Activated CD4-positive, alpha-beta memory T cell treated with anti-CD3 and anti-CD28 coated beads, Interleukin-2, amount 10 ng/mL, durations not matched to agents 7 days and 5 days (primary cell): ENCODE measurements at places on chromosomes 5 and 9. TPM values are rescaled to one million over a fixed set of nuclear protein-coding genes. Genes with fewer than 3 reads are reported as not detected.

GRCh38 chr9:100679834-100680233 is 102.0 kb downstream of the CAVIN4 start:
- no peak for DNase-seq

The IL4 gene
- 7.4 TPM for total RNA-seq

DNA sequence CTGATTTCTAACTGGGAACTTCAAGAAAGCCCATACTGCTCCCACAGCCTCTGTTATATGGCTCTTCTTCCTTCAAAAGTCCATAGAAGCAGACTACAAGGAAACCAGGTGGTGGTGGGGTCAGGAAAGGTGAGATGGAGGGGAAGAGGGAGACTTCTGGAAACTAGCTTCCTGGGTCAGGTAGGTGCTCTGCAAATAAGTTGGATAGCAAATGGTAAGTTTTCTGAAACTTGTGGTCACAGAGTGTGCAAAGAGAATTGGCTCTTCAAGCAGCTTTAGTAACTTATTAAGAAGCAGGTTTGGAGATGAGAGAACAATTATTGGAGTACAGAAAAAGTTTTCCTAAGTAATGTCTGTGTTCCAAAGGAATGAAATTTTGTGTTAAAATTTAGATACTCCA is 316.9 kb downstream of the ADGRV1 start:
- DNase-seq, result no peak

DNA sequence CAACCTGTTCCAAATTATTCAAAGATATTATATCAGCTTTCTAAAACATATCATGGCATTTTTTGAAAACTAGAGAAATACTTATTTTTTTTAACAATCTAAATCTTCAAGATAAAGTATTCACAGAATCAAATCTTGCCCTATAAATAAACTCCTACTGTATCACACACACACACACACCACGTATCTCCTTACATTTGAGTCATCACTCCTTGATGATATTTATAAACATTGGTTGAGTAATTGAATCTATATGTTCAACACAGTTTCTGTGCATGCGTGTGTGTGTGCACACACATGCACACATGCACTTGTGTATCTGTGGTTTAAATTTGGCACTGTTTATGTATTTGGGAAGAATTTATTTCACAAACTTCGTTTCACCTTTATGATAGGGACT is 1716.4 kb downstream of the EFNA5 start:
- no peak for DNase-seq

The SLC34A3 gene
- not detected for total RNA-seq

The SNX24 gene
- total RNA-seq, result 8.8 TPM

The NOXA1 gene
- 0.50 TPM for total RNA-seq

DNA sequence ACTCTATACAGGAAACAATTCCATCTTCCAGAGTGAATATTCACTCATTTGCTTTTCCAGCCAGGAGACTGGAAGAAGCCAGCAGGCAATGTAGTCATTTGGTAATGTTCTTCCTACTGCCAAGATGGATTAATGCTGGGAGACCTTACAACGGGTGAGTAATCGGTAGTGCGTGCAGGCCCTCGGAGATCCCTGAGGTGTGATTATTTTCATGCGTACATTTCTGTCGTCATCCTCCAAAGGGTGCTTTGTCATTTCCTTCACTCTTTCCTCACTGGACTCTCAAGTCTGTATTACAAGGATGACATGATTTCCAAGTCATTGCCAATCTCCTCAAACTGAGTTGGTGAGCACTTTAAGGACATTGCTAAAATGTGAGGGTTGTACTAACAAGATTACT is 263.5 kb downstream of the CWC27 start:
- DNase-seq, result no peak

The RALGPS1 gene
- total RNA-seq, result 3.4 TPM

GRCh38 chr5:174355208-174355612 is 309.7 kb downstream of the NSG2 start:
- DNase-seq, result no peak

DNA sequence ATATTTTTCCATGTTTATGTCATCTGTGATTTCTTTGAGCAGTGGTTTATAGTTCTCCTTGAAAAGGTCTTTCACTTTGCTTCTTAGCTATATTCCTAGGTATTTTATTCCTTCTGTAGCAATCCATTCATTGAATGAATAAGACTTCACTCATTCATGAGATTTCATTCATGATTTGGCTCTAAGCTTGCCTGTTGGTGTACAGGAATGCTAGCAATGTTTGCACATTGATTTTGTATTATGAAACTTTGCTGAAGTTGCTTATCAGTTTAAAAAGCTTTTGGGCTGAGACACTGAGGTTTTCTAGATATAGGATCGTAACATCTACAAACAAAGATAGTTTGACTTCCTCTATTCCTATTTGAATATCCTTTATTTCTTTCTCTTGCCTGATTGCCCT is 15.9 kb downstream of the RLN2 start:
- no peak for DNase-seq

- no peak for DNase-seq
Measured at GRCh38 chr9:128323791-128324190, 1.2 kb downstream of the COQ4 start.

The SOHLH1 gene
- total RNA-seq, result not detected

- no peak for DNase-seq
Measured at GRCh38 chr5:127860291-127860690, 157.1 kb downstream of the CCDC192 start.

The NR6A1 gene
- 0.28 TPM for total RNA-seq

The HCN1 gene
- not detected for total RNA-seq

GRCh38 chr5:99176186-99176585 is 247.4 kb upstream of the CHD1 start:
- DNase-seq, result no peak

The C7 gene
- total RNA-seq, result not detected

GRCh38 chr5:76625087-76625815 is 2.0 kb upstream of the F2RL2 start:
- DNase-seq, result no peak

GRCh38 chr5:102341681-102342288 is 45.7 kb upstream of the SLCO4C1 start:
- no peak for DNase-seq

The PFN3 gene
- total RNA-seq, result not detected

The GRXCR2 gene
- total RNA-seq, result not detected

GRCh38 chr9:114238891-114239875 is 83.7 kb upstream of the ORM1 start:
- no peak for DNase-seq

- no peak for DNase-seq
Measured at GRCh38 chr5:31407921-31408693, 123.8 kb downstream of the DROSHA start.

- no peak for DNase-seq
Measured at GRCh38 chr5:173696216-173696615, 79.8 kb upstream of the BOD1 start.

DNA sequence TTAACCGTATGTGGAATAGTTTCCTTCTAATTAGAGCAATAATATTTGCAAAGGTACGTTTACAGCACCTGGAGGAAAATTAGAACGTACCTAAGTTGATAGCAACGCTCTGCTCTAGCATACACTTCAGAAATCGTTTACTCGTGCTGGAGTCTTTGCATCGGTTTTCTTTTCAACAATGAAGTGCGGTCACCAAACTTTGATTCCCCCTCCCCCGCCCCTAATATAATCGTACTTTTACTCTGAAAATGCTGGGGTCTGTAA is 506 bp downstream of the ADAMTS19 start:
- DNase-seq, result no peak

DNA sequence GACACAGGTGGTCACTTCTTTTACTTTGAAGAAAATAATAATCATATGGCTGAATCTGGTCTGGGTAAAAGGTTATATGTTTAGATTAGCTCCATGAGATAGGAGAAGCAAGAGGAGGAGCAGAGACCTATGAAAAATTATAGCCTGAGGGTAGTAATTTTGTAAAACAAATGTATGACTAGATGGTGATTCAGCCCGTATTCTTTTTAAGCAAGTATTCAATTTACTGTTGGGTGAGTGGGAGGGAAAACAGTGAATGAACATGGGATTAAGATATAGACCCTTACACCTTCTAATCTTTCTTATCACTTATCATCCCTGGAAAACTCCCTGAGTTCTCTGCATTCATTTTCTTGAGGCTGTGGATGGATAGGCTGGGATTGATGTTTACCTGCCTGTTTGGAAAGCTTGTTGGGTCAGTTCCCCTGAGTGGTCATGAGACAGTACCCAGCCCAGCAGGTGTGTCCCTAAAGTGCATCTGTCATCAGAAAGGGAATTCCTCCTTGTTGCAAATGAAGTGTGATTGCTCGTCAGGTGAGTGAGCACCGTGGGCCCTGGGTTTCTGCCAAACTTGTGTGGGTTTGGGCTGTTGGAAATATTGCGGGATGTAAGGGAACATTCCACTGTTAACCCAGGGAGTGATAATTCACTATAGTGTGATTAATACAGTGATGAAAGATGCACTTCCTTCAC is 101.2 kb upstream of the GDNF start:
- DNase-seq, result no peak

GRCh38 chr5:52861368-52861767 is 73.7 kb downstream of the ITGA1 start:
- DNase-seq, result no peak

The TJP2 gene
- total RNA-seq, result 37.9 TPM

DNA sequence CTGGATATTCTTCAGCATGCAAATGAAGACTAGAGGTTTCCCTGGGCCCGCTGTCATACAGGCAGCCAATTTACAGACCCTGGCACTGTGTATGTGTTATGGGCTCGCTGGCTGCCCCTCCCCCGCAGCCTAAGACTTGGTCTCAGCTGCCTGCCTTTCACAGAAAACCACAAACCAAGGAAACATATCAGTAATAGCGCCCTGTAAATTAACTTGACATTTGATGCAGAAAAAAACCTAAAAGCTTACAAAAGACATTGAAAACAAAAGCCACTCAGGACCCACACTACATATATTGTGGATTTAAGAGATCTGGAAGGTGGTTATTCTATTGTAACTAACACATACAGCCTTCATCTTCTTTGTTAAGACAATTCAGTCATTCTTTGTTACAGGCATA is 287.0 kb upstream of the TMEM161B start:
- no peak for DNase-seq

The FOXD4L5 gene
- total RNA-seq, result 0.20 TPM

DNA sequence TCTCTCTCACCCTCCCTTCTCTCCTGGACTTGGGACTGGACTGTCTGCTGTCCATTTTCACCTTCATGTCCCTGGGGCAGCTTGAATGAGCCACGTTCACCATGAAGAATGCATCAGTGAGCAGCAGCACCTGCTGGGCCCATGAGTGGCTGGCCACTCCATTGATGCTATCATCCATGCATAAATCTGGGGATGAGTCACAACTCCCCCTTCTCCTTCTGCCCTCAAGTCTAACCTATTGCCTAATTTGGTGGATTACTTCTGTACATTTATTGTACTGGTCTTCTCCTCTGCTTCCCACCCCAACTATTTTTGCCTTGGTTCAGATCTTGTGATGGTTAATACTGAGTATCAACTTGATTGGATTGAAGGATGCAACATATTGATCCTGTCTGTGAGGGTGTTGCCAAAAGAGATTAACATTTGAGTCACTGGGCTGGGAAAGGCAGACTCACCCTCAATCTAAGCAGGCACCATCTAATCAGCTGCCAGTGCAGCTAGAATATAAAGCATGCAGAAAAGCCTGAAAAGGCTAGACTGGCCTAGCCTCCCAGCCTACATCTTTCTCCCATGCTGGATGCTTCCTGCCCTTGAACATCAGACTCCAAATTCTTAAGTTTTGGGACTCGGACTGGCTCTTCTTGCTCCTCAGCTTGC is 46.7 kb downstream of the GDNF start:
- DNase-seq, result no peak

The OTULINL gene
- 31.1 TPM for total RNA-seq

DNA sequence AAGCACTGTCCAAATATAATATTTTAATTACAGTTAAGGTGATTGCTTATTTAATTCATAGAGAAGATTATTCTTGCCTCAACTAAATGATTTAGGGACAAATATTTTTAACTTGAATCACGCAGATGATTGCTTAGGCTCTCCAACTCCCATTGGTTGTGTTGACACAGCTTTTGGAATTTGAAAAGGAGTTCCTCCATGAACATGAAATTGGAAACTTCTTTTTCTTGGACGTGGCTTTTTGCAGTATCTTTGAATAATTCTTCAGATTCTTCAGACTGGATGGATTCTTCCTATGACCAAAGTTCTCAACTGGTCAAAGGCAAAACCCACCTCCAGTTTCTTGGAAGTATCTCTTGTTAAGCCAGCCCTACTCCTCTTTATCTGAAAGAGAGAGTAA is 456.4 kb upstream of the KLF4 start:
- DNase-seq, result no peak

The SERF1A gene
- total RNA-seq, result 3.8 TPM

The IL13 gene
- total RNA-seq, result 36.6 TPM

- DNase-seq, result no peak
Measured at GRCh38 chr9:94445863-94446262, 109.0 kb upstream of the PCAT7 start.

The CXCL14 gene
- not detected for total RNA-seq

The ORM1 gene
- not detected for total RNA-seq

The POU5F2 gene
- total RNA-seq, result 0.71 TPM

- no peak for DNase-seq
Measured at GRCh38 chr5:1278656-1279442, 16.0 kb downstream of the TERT start.

DNA sequence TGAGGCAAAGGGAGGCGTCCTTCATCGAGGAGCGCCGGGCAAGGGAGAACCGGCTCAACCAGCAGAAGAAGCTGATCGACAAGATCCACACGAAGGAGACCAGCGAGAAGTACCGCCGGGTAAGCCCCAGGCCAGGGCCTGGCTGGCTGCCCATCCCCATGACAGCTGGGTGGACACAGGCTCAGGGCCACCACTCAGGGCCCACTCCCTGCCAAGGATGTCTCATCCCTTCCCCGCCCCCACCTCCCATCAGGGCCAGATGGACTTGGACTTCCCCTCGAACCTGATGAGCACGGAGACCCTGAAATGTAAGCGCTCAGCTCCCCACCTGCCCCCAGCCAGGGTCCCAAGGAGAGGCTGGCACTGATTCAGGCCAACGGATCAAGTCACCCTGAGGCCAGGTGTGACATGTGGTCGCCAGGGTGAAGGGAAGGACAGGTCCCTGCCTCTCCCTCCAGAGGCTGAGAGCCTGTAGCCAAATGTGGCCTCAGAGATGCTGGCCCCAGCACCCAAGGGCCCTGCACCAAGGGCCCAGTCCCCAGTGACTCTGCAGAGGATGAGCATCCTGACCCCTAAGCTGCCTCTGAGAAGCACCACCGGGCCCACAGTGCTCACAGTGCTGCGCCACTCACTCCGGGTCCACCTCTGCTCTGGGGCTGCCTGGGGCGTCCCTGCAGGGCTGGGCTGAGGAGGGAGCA is 3.1 kb upstream of the RABL6 start:
- no peak for DNase-seq

DNA sequence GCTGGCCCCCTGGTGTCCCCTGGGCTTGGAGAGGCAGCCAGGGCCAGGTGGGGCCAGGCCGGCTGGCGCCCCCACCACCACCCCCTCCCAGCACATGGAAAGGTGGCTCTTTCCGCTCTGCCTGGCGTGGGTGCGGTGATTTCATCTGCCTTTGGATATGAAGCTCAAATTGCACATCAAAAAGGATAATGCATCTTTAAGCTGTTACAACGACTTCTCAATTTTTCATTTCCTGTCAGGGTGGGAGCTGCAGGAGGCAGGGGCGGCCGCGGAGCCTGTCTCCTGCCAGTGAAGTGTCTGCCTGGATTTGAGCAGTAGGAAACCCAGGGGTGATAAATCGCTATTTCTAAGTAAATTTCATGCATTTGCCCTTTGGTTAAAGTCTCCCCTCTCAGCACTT is 169.2 kb upstream of the MVB12B start:
- DNase-seq, result no peak
